Esophagus squamous epithelium (tissue), 5 donors: ENCODE measurements at places on chromosomes 2 and 18. TPM values are rescaled to one million over a fixed set of nuclear protein-coding genes. Genes with fewer than 3 reads are reported as not detected.

The CACNB4 gene
- 7.2 TPM for total RNA-seq

The ASXL3 gene
- total RNA-seq, result 0.18 TPM

The UNC80 gene
- total RNA-seq, result not detected

The MYCN gene
- 0.21 TPM for total RNA-seq

The SPC25 gene
- total RNA-seq, result 11.7 TPM

DNA sequence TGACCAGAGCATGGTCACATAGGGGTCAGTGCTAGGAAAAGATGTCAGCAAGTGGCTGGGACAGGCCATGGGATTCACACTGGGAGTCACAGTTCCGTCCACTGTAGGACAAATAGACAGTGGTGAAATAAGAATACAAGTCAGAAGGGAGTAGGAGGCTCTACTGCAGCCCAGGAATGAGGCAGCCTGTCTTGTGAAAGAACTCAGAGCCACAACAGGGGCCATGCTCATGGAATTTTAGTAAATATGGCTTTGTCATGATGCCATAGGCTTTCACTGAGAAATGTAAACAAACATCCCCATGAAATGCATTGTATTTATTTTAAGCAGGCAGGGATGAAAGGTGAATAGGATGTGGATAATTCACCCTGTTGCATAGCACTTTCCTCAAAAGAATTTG is 504.3 kb downstream of the SOX11 start:
- no peak for DNase-seq

DNA sequence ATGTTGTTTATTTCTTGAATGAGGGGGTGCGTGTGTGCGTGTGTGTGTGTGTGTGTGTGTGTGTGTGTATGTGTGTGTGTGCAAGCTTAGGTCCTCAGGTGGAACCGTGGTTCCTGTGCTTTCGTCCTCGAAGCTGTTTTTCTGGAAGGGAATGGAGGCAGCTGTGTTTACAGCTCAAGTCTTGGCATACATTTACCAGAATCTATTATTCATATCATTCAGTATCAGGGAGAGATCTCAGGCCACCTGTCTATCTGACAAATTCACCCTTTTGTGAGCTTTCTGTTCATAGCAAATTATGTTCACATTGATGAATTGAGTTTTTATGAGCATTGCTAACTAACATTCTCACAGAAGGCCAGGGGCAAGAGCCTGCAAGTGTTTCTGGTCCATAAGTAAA is 550.4 kb downstream of the ARHGAP15 start:
- DNase-seq, result no peak

GRCh38 chr2:134335601-134336000 is 81.7 kb downstream of the MGAT5 start:
- no peak for DNase-seq

GRCh38 chr2:10271946-10272345 is 30.8 kb upstream of the HPCAL1 start:
- DNase-seq, result no peak

DNA sequence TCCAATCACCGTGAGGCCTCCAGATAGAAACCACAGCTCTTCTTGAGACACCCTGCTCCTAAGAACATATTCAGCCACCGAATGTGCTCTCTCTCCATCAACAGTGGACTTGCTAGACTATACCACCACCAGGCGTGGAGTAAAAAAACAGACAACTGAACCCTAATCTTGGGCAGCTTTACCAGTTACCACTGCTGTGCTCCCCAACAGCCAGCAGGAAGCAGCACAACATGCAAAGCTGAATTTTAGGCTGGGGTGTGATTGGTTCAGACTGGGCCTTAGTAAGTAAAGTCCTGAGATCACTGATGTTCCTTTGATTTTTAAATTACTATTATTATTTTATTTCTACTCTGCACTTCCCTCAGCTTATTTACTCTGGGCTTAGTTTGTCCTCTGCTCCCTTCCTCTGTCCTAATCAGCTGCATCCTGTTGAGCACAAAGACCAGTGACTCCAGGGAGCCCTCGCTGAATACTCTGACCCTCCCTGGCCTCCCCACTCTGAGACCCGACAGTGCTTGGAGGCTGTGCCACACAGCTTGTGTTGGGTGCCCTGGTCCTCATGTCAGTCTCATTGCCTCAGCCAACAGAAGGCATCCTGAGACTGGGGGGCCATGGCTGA is 21.9 kb downstream of the MRPL35 start:
- no peak for DNase-seq

GRCh38 chr2:41937921-41938708 is 109.7 kb upstream of the PKDCC start:
- no peak for DNase-seq
